Left kidney (tissue), 8 donors: ENCODE measurements at places on chromosomes 2 and 18. TPM values are rescaled to one million over a fixed set of nuclear protein-coding genes. Genes with fewer than 3 reads are reported as not detected.

DNA sequence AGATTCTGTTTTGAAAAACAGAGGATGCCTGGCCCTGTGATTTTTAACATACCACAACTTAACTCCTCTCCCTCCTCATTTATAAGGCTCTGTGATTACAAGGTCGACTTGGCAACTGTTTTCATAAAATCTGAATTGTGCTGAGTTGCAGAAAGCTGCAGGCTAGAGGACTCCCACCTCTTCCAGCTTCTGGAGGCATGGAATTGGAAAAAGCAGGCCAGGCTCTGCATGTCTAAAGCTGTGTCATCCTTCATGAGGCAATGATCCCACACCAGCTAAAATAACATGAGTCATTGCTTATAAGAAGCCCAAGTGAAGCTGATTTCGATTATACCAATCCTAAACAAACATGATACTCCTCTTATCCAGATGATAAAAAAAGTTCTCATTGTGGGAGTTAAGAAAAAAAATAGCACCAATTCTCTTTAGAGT, 11.7 kb downstream of the ARHGAP28 start:
- DNase-seq: peak; percentile 56

DNA sequence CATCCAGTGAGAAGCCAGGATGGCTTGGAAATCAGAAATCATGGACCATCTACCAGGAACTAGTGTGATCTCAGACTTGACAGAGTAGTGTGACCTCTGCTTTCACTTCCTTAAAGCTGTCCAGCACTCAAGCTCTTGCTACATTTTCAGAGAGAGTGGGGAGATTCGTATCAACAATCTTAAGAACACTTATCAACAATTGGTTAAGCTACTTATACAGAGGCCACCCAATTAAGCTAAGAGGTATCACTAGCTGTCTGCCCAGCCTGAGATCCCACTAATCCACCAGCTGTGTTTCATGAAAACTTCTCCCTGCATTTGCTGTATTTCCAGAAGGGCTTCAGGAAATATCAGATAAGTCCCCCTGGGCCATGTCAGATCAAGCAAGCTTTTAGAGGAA, 4.2 kb downstream of the RPRM start:
- no peak for DNase-seq

- no peak for DNase-seq
Measured at GRCh38 chr2:59232394-59233165, 991.5 kb upstream of the FANCL start.

GRCh38 chr18:56388571-56388970, 249.8 kb downstream of the TXNL1 start:
- no peak for DNase-seq

DNA sequence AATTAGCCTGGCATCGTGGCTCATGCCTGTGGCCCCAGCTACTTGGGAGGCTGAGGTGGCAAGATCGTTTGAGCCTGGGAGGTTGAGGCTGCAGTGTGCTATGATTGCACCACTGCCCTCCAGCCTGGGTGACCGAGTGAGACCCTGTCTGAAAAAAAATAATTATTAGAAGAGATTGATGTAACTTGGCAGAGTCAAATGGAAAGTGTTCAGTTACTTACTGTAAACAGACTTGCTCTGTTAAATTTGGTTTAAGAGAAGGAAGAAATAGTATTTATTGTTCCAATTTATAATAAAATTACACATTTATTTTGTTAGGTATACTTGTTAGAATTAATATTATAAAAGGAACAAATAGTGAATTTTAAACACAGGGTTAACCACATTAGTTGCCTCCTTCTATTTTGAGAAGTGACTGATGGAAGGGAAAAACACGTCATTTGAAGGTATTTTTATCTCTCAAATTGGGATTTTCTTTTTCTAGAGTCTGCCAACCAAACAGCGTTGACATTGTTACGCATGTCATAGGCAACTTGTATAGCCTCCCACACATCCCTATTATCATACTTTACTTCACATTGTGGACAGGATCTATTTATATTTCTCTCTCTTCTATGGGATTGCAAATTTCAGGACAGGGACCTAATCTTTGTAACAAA, 118.8 kb upstream of the B3GNT2 start:
- DNase-seq: no peak

GRCh38 chr2:31240381-31241365, 6.7 kb downstream of the EHD3 start:
- no peak for DNase-seq

DNA sequence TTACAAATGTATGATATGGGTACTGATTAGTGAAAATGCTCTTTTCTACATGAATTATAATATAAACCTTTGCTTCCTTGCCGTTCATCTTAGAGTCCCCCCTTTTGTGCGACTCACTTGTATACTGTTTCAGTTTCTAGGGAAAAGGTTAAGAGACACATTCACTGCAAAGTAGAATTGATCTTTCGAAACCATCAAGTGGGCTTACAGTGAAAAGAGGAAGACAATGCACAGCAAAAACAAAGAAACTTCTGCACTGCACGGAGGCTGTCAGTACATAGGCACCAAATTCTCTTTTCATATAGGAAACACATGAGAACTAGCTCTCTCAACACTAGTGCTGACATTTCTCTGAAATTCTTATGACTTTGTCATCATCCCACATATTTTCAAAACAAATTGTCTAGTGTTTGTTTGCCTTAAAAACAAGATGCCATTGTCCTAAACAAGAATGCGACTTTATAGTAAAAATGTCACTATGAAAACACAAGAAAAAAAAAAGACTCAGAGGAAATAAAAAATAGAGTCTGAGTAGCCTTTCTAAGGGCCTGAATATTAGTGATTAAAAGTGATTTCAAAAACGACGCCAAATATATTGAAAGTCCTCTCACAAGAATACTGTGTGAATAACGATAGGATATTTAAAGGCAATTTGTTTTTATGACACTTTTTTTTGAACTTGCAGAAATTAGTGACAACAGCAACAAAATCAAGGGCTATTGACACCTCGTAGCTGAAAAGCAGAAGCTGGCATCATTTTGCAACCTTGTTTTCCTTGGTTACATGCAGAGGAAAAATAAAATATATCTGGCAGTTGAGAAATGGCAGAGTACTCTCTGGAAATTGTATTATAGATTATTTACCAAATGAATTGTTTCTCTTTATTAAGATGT, 827.0 kb downstream of the BCL11A start:
- DNase-seq: no peak

DNA sequence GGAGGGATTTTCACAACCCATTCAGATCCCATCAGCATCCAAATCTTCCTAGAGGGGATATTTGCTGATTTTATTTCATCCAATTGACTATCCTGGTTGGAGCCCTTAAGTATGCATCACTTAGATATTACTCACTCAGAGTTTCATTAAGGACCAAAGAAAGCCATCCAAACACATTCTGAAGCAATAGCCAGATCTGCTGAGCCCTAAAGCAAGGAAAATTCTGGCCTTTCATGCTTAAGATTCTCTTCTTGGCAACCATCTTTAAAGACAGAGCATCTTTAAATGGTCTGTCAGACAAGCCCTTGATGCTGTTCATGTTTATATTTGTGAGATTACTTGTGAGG, 40.9 kb upstream of the C1D start:
- no peak for DNase-seq

DNA sequence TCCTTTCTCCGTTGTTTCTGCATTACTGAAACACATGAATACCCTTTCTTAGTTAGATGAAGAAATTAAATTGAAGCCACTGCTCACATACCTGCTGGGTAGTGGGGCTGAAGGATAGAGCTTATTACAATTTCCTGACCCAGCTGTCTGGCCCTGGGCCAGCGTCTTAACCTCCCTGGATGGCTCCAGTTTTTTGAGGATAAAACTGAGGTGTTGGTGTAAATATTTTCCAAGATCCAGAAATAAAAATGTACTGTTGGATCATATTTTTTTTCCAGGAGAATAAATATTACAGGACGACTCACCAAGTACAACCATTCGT, 3.5 kb downstream of the RNF144A start:
- no peak for DNase-seq

The TTN gene
- 1.2 TPM for polyA plus RNA-seq

The CBLN2 gene
- polyA plus RNA-seq: 16.4 TPM

DNA sequence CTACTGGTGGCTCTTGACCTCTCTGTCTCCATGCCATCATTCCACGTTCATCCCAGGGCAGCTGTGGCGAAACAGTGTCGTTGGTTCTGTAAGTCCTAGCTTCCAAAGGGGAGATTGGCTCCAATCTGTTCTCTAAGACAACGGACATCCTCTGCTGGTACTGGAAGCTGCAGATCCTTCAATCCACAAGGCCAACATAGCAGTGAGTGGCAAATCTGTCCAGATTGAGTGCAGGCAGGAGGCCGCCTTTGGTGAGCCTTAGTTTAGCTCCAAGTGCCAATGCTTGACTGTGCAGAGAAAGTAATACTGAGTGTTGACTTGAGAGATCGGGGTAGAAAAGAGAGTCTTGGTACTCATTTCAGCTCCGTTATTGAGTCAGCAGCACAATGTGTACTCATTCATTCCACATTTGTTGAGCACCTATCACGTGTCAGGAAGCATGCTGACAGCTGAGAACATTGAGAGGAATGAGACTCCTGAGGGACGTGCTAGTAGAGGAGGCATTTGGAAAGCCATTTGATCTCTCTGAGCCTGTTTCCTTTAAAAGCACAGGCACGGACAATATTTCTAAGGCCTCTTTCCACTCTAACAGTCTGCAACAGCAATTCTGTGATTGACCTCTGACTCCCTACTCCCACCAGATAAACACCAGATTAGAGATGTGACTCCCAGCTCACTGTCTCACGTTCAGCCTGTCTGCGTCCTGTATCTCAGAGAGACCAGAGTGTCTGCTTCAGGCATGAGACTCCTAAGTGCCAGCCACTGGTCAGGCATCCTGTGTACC, 306.0 kb downstream of the CLIP4 start:
- no peak for DNase-seq

- DNase-seq: no peak
Measured at GRCh38 chr2:24785671-24786321, 7.4 kb downstream of the PTRHD1 start.

The EIF4E2 gene
- 105 TPM for polyA plus RNA-seq

- DNase-seq: no peak
Measured at GRCh38 chr2:239208465-239209180, 192.2 kb downstream of the HDAC4 start.

The HSPD1 gene
- 695 TPM for polyA plus RNA-seq
